ENCODE measurements at places on chromosomes 7 and 10.

DNA sequence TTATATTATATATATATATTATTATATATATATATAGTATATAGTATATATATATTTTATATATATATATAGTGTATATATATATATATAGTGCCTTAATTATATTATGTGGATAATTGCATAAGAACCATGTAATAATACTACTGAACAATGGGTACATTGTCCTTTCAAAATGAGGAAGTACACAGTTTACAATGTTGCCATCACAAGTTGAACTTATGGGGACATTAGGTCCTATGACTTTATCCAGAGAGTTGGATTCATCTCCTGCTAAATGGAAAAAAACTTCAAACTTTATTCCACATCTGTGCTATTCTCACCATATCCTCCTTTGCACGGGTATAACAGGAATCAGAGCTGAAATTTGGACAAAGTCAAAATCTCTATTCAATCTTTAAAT, 105.0 kb upstream of the AGR3 start:
- DNase-seq, result no peak

DNA sequence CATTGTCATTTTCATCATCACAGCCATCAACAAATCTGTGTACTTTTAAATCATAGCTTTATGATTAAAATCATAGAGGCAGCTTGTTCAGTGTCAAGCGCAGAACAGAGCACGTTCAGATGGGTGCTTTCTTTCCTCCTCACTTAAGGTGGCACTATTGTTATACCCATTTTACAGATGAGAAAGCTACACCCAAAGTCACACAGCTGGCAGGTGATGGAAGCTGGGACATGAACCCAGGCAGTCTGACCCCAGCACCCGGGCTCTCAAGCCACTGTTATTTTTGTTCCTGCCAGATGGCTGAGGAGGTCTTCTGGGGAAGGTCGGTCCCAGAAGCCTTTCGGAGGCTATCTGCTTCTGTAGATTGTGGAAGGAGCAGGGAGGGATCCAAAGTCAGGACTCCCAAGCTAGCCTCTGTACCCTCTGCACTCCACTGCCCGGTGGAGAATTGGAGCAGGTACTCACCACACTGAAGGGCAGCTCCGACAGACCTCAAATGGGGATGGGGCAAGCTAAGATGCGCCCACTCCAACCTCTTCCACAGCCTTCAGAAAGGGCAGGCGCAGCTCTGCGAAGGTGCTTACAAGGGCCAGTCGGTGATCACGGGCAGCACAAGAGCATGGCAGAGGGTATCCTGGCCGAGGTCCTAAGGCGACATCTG, 610 bp downstream of the AVPI1 start:
- no peak for DNase-seq

DNA sequence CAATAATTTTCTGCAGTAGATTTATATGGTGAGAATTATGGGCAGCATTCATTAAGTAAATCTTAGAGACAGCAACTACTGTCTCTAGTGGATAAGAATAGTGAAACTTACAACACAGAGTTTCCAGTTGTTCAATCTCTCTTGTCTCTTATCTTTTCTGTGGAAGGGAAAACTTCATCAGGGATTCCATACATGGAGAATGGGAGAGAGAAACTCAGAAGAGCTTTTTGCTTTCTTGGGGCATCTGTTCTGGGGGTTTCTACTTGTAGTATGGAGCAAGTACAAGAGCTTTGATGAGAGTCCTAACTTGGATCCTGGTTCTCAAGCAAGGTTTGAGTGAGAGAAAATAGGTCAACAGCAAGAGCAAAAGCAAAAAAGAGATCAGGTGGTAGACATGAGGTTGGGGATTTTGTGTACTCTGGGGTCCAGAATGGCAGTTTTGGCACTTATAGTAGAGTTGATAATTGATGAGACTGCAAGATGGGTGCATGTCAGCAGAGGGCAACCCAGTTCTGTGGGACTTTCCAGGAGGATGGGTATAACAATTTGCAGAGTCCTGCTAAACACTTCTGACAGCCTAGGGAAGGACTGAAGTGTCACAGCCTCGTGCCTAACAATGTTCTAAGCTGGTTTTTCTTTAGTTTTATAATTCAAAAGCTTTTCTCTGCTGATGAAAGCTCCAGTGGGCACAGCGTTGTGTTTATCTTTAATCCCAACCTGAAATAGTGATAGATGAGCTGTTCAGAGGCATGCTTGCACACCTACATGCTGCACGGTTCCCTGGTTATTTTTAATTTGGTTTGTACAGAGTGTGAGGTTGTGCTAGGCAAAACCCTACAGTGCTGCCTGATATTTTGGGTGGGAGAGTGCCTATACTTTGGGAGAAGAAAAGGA, 32.0 kb upstream of the STRIP2 start:
- DNase-seq, result no peak

DNA sequence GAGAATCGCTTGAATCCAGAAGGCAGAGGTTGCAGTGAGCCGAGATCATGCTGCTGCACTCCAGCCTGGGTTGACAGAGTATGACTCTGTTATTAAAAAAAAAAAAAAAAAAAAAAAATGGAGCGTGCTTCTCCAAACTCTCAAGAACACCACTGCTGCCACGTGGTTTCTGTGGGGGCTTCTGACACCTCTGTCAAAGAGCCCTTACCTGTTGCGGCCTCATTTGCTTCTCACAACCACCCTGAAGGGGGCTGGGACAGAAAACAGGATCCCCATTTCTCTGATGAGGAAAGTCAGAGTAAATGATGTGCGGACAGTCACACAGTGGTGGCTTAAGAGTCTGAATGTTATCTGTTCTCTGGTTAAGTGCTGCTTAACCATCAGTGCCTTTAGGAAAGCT, 95.3 kb downstream of the RNF216 start:
- DNase-seq, result no peak

DNA sequence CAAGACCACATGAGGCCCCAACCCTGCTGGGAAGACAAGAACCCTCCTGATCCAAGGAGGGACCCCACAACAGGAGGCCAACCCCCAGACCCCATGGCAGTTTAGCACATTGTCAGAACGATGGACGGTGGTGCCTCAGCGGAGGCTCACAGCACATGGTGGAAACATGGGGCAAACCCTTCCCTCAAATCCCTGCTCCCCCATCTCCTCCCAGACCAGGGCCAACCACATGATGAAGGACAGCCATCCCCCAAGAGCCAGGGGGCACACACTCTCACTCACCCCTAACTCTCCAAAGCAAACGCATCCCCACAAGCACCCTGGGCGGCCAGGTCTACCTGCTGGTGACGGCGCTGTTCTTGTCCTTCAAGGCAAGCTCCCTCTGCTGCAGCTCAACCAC, 83.9 kb downstream of the MAD1L1 start:
- no peak for DNase-seq

DNA sequence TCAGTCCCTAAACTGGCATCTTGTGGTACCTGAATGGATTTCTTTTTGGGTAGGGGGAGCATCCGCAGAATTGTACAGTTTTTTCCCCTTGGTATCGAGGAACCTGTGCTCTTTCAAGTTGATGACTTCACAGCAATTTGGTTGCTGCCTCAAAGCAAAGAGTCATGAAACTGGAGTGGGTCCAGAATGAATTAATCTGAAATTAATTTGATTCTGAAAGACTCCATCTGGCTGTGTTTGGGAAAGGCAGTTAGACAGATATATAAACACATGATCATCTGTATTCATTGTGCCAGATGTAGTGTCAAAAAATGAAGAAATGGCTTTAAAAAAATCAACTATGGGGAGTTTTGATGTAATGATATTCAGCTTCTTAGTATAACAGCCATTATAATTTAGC, 136.1 kb downstream of the CELF2 start:
- DNase-seq, result peak; percentile 70

DNA sequence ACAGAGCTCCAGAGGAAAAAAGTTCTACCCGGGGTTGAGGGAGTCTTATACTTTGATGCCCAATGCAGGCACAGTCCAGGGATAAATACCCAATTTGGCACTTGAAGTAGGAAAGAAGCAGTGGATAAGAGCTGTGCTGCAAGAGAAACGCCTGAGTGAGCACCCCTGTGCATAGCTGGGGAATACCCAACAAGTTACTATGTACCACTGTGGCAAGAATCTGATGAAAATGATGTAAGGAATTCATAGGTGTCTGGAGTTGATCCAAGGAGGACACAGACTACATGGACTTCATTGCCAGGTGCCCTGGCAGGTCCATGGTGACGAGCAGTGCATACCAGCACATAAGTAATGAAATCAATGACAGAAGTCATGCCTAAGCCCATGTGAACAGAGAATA, 183.7 kb upstream of the FEZF1 start:
- no peak for DNase-seq

GRCh38 chr7:80387634-80388193, 124.2 kb downstream of the GNAT3 start:
- DNase-seq, result peak; percentile 6
